ENCODE measurements at places on chromosomes 6 and 20.
A peak's percentile ranks its signal among the peaks of the same experiment; 100 is the strongest.

GRCh38 chr6:154425034-154425433, 68.4 kb upstream of the IPCEF1 start:
- DNase-seq, result no peak

DNA sequence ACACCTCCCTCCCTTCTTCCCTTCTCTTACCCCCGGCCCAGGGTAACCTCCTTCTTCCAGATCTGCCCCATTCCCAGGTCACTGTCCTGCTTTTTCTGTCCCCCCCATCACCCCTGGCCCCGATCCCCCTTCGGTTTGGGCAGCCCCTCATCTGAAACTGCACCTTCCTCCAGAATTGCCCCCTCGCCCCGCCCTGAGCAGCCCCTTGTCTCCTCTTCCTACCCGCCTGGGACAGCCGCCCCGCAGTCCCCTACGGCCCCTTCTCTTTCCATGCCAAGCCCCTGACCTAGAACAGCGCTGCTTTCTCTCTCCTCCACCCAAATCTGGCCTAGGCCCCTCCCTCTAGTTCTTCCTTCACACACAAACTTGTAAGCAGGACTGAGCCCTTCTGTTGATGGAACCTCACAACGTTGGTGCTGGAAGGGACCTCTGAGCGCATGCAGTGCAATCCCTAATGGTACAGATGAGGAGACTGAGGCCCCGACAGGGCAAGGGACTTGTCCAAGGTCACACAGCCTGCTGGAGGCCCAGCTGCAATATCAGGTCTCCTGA, 630 bp downstream of the PPP2R5D start:
- peak; percentile 26 for DNase-seq

GRCh38 chr6:27650620-27651370, 177.9 kb upstream of the ZNF184 start:
- no peak for DNase-seq

- DNase-seq, result no peak
Observed at GRCh38 chr20:59703046-59703445, 98.7 kb downstream of the PHACTR3 start.

- no peak for DNase-seq
Observed at GRCh38 chr6:26351544-26351953, 13.4 kb upstream of the BTN3A2 start.

Data from CD4-positive, alpha-beta T cell treated with Interleukin-4 for 1 hour (primary cell).